ENCODE measurements at places on chromosomes 6 and 20.
A peak's percentile ranks its signal among the peaks of the same experiment; 100 is the strongest.

DNA sequence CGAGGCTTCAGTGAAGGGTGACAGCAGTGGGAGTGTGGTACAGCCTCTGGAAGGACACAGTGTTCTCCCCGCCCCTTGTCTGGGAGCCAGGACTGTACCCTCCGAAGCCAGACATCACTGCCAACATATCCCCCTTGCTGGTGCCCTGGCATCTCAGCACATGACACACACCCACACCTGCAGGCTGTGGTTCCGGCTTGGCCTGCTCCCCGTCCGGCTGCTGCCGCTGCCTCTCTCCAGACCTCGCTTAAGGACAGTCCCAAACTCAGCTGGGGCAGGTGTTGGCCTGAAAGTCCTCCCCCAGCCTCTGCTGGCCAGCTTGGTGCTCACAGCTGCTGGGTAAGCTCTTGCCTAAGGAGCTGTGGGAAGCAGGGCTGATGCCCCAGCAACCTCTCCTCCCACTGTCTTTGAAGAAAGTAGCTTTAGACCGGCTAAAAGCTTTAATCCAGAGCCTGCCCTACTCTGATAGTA lies 7.0 kb downstream of the EMILIN3 start:
- DNase-seq: no peak

GRCh38 chr6:90285611-90286381 lies 10.8 kb downstream of the BACH2 start:
- peak; percentile 65 for DNase-seq

GRCh38 chr6:163570579-163571231 lies 156.2 kb downstream of the QKI start:
- DNase-seq: no peak

- DNase-seq: no peak
These were observed 14.2 kb upstream of the UNC93A start for GRCh38 chr6:167276772-167277533.

DNA sequence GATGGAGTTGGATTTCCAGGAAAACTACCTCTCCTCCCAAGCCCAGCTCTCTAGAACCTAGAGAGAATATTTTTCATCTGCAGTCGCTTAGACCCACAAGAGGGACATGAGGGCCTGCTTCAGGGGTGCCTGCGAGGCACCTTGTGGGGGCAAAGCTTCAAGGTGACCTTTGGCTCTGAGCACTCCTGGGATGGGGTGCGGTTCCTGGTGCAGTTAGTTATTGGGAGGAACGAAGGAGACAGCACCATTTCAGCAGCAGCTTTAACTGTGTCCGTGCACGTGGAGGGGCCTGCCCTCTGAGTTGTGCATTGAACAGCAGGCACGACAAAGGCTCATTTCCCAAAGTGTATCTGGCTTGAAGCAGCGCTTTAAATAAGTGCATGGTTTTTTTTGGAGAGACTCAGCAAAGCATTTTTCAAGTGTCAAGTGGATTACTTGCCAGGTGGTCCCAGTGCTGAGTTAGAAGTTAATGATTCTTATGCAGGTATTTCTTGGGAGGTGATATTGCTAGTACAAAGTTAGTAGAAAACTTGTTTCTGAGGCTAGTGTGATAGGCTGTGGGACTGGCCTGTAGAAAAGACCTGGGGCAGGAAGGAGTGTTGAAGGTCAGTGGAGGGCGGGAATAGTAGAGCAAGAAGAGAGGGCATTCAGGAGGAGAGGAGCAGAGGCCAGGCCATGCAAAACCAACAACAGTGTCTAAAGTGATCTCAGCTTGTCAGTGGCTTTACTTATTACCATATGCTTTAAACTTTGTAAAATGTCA lies 3.8 kb downstream of the IGF2R start:
- DNase-seq: no peak

DNA sequence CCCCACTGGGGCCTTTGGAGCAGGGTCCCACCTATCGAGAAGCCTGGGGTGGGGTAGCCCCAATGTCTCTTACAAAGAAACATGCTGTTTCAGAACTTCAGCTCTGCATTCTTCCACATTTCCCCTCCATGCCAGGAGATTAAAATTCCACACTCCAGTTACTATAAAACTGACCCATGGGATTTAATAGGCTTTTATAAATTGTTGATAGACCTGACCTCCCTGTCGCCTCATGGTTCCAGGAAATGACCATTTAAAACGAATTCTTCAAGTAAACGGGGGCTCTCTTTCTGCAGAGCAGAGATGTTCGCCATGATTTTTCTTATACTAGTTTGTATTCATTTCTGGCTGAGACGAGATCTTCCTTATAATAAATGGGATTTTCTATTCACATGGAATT lies 19.3 kb downstream of the RIN2 start:
- no peak for DNase-seq
